ENCODE measurements at places on chromosomes 5 and 9. TPM values are rescaled to one million over a fixed set of nuclear protein-coding genes. Genes with fewer than 3 reads are reported as not detected.

The LHX3 gene
- total RNA-seq: not detected

The OTP gene
- total RNA-seq: not detected

The ADAMTSL2 gene
- 10.6 TPM for total RNA-seq

The SPOCK1 gene
- total RNA-seq: 305 TPM

The NDUFA8 gene
- total RNA-seq: 37.6 TPM

The KCNV2 gene
- not detected for total RNA-seq

The HAVCR2 gene
- 0.33 TPM for total RNA-seq

The SYK gene
- total RNA-seq: not detected

The FOXD4L3 gene
- 0.10 TPM for total RNA-seq
